A549 treated with AZD2906 at 1 μM for 4 hours (cell line): ENCODE measurements at places on chromosomes 7 and 10. TPM values are rescaled to one million over a fixed set of nuclear protein-coding genes. Genes with fewer than 3 reads are reported as not detected.

Gene UNCX
- 0.05 to 0.06 TPM in 2 of 5 replicates, not detected in the others for total RNA-seq

Gene TUBB8
- total RNA-seq: 0.05 to 0.12 TPM (median 0.07 TPM) in 3 of 5 replicates, not detected in the others

Gene GPR15LG
- total RNA-seq: not detected in 5 replicates

Gene SLC39A12
- total RNA-seq: not detected in 5 replicates

Gene ITIH5
- total RNA-seq: 0.05 to 0.09 TPM (median 0.06 TPM) in 5 replicates

Gene DOCK1
- 18.5 to 24.4 TPM (median 23.2 TPM) in 5 replicates for total RNA-seq

Gene MEOX2
- not detected in 5 replicates for total RNA-seq

Gene TAS2R3
- total RNA-seq: not detected in 5 replicates
